ENCODE measurements at places on chromosomes 7 and 10.

DNA sequence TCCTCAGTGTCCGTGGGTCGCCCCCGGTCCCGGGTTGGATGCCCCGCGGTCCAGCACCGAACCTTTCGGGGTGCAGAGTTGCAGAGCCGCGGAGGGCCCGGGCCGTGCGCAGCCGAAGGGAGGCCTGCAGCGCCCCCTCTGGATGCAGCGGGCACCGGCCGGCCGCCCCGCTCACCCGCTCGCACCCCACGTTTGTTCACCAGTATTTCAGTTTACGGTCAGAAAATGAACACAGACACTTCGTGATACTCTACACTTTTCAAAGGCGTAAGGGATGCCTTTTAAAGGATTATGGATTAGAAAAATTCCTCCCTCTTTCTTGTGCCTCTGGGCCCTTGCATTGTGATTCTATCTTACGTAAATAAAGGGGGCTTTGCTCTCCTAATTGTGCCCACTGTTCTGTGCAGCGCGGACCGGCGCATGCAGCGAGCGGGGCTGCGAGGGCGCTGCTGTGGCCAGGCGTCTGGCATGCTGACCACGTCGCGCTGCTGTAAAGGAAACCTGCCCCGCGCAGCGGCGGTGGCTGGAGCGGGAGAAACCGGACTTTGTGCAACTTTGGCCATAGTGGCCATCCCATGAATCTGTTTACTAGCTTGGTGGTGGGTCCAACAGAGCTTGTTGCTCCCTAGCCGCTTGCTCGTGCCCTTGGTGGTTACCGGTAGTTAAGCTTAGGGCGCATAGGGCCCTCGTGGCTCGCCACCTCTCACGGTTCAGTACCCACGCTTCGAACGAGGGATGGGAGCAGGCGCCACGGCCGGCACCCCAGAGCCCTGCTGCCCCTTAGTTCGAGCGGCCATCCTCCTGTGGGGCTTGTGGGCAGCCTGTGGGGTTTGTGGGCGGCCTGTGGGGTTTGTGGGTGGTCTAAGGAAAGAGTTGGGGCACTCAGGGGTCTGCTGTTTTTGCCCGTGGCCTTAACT is 739 bp upstream of the MEST start:
- DNase-seq = no peak

DNA sequence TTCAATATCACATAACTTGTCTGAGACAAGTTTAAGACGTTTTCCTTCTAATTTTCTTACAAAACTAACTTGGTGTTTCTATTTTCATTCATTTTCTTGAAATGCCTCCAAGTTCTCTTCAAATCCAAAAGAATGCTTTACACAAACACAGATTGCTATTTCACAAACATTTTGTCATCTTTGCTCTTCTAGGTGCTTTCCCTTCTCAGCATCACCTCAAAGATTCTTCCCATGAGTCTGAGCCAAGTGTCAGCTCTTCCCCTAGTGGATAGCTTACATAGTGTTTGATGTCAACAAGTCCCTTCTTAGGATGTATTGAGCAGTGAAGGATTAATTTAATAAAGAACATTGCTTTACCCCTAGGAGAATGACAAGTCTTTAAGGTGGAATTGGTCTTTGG is 38.1 kb upstream of the SEMA3A start:
- DNase-seq = no peak

- no peak for DNase-seq
Observed at GRCh38 chr10:119444866-119445265, 97.7 kb downstream of the RGS10 start.

GRCh38 chr7:85074-85882 is 107.1 kb upstream of the FAM20C start:
- no peak for DNase-seq

GRCh38 chr7:17589671-17590070 is 291.2 kb downstream of the AHR start:
- DNase-seq = no peak

DNA sequence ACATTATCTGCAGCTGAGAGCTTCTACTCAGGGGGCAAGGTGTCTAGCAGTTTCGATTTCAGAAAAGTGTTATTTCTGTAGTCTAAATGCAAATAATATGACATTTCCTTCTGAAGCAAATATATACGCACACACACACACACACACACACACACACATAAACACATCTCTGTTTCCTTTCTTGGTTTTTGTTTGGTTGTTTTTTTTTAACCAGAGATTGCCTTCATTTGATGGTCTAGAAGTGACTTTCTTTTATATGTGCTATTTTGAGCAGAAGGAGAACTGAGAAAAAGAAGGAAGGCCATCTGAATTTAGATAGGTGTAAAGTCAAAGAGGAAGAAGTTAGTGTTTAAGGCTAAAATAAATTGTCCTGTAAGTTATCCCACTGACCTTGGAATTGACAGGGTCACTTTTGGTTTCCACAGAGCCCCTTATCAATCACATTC is 142.2 kb downstream of the TRIL start:
- no peak for DNase-seq

DNA sequence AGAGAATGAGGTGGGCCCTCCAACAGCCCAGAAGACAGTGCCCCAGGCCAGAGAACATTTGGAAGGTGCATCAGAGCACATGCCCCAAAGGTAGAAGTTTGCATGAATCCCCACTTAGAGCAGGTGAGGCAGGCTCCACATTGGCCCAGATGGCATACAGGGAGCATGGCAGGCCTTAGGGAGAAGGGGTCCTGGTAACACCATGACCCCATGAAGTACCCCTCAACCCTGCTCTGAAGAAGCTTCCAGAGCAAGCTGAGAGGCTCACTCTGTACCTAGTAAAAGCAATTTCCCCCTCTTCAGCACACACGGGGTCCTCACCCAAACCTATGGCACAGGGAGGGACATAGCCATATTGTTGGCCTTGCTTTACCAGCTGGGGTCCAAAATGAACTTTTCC is 162.6 kb downstream of the BUB3 start:
- no peak for DNase-seq

GRCh38 chr10:132273966-132274365 is 33.8 kb downstream of the STK32C start:
- DNase-seq = no peak

- DNase-seq = no peak
Observed at GRCh38 chr7:68914006-68914405, 684.3 kb upstream of the AUTS2 start.

DNA sequence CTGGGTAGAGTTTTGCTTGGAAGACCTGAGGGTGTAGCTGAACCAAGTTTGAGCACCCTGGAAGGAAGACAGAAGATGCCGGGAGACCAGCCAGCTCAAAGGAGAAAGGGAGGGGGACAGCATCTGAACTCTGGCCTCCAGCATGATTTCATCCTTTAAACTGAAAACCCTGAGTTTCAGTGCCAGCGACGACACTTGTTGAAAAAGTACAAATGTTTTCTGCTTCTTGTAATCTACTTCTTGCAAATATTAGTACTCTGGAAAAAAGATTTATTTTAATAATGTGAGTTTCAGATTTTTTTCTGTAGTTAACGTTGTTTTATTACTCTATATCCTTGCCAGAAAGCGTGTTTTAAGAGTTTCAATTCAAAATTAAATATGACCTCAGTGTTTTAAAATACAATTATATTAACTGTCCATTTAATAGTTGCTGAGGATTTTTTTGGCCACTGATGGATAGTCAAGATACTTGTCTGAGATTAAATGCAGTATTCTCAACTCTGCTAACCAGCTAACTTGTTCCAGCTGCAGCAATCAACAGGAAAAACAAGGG is 227.7 kb downstream of the MGMT start:
- no peak for DNase-seq

GRCh38 chr10:100997360-100998182 is 2.0 kb upstream of the LZTS2 start:
- DNase-seq = peak; percentile 58

DNA sequence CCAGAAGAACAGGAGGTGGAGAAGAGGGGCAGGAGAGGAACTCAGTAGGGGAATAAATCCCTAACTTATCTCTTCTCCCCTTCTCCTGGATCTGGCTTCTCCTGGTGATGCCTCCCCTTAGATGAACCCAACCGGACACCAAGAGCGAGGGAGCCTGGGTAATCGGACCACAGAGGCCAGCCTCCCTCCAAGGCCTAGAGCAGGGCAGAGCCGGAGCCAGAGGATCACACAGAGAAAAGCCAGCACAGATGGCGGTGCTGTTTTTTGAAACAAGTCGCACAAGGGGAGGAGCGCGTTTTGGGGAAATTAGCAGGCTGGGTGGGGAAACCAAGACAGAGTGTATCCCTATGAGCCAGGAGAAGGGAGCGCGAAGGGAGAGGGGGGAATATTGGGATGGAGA is 4.9 kb upstream of the SRRM3 start:
- no peak for DNase-seq

DNA sequence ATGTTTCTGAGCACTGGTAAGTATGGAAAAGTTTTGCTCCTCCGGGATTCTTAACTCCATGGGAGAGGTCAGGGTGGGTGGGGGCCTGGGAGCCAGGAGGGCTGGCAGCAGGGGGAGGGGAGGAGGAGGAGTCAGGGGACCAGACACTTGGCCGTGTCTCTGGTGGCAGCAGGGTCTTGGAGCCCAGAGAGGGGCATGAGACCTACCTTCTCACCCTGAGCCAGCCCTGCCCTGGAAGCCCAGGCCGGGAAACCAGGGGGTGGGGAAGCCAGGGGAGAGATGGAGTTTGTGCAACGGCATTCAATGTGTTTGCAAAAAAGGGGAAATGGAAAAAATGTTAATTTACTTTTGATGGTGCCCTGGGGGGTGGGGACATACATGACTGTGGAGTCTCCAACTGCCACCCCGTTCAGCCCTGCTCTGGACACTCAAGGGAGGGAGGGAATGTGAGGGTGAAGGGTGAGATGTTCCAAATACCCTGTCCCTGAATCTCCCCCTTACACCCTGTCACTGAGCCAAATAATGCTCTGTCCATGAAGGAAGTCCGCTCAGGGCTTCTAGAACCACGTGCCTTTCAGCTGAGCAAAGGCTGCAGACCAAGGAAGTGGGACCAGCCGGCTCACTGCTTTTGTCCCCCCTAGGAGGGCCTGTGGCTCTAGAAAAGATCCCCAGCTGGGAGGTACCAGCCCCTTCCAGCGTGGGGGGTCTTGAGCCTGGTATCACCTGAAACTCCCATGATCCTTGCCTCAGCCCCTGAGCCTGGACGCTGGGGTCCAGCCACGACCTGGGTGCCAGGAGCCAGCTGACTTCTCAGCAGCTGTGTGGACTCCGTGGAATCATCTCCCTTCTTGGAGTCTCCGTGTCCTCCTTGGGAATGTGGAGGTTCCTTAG is 48.3 kb downstream of the TMEM270 start:
- no peak for DNase-seq

DNA sequence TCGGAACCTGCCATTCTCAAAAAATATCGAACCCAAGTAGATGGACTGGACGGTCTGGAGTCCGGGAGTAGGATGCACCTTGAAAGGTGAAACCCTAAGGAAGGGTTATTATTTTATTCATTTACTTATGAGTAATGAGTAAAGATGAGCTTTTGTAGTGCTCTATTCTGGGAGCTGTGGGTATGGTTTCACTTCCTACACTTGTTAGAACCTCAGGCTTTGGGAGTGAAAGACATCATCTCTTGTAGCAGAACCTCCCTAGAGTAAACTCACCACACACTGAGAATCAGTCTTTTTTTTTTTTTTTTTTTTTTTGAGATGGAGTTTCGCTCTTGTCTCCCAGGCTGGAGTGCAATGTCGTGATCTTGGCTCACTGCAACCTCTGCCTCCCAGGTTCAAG is 389.4 kb upstream of the AUTS2 start:
- no peak for DNase-seq

- DNase-seq = no peak
Observed at GRCh38 chr10:133565441-133566294, at the start of gene SYCE1. Gene SYCE1 (minus strand): TSS chr10:133565583. CDS start chr10:133565529, 54 bp downstream.

DNA sequence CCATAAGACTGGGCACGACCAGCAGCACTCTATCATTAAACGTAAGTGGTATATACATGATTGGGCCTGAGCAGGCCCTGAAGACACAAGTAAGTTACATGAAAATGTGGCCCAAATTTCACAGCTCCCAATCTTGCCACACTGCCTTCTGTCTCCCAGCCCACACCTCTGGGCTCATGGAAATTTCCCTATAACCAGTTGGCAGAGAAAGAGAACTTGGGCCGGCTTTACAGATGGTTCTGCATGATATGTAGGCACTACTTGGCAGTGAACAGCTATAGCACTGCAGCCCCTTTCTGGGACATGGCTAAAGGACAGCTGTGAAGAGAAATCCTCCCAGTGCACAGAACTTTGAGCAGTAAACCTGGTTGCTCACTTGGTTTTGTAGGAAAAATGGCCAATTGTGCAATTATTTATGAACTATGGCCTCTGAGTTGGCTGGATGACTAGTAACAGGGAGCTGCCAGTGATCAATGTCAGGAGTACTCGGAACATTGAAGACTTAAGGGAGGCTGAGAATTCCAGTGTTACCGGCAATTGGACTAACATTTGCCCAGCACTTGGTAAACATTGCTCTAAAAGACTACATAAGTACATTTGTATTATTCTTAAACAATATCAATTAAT is 1006.6 kb upstream of the LRRN3 start:
- no peak for DNase-seq

DNA sequence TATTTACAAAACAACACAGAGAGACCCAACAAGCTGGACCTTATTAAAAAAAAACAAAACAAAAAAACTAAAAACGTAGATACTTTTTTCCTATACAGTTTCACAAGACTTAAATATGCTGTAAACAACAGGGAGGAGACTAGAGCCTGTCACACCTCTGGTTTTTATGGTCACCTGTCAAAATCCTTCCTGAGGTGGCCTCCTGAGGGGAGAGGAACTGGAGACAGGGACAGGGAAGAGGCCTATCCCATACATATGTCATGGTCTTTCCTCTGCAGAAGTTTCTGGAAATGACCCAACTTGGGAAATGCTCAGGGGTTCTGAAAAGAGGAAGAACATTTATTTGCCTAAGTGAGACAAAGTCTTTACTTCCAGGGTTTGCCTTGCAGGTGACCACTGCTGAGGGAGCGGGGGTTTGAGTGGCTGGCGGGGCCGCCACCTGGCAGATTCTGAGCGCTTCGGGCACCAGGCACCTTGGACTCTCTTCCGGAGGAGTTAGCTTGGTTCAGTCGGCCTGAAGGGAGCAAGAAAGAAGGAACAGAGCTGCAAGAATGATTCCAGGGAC is 18.3 kb downstream of the CPA1 start:
- no peak for DNase-seq

DNA sequence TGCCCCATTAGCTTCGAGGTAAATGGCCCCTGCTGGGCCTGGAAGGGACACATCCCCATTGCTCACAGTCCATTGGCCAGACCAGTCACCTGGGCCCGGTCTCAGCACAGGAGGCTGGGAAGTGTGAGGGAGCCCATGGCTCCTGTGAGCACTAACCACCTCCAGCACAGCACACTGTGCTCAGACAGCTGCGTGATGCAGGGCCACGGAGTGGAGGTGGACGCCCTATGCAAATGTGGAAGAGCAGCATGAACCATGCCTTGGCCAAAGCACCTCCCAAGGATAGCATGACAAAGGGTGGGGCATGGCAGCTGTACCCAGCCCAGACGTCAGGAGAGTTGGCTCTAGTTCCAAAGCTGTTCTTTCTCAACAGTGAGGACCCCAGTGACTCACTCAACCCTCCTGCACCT is 120.1 kb upstream of the ZMIZ1 start:
- DNase-seq = no peak

Data from stimulated activated CD4-positive, alpha-beta T cell treated with anti-CD3 and anti-CD28 coated beads, TNF-alpha, amount 100 ng/mL, for 4 hours (primary cell).